ENCODE measurements at places on chromosomes 3 and 15.

DNA sequence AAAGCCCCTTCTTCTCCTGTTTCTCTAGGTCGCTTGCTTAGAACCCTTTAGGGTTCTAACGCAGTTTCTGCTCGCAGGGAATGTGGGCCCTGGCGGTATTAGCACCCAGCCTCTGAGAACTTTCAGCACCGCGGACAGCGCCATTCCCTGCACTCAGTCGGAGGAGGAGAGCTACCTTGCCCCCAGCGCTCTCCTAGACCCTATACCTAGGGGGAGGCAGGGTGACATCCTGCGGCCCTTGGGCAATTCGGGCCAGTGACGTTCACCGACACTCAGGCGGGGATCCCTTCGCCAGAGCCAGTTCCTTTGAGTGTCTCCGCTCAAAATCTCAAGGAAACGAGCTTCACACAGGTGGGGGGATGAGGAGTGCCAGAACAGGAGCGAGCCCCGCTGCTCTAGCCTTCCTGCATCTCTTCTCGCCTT is 1.3 kb downstream of the SLC7A14 start:
- DNase-seq: peak; percentile 71

DNA sequence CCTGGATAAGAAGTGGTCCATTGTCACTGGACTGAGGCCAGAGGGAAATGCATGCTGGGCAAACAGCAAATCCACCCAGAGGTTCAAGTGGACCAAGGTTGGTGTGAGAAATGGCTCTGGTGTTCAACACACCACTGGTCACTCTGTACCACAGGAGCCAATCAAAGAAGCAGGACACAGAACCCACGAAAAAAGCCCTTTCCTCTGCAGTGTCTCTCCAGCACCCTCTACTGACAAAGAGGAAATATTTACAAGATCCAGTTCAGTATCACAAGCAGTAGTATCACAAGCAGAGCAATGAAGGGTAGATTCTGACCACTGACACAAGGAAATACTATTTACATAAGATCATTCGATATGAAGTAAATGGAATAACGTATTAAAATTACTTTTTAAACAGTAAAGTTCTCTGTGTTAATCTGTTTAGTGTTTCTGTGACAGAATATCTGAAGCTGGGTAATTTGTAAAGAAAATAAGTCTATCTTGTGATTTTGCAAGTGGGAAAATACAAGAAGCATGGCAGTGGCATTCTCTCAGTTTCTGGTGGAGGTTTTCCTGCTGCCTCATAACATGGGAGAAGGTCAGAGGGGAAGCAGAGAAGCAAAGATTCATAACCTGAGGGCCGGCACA is 390.7 kb downstream of the EFHB start:
- no peak for DNase-seq

- DNase-seq: no peak
Measured at GRCh38 chr3:178901204-178901603, 170.4 kb downstream of the ZMAT3 start.

DNA sequence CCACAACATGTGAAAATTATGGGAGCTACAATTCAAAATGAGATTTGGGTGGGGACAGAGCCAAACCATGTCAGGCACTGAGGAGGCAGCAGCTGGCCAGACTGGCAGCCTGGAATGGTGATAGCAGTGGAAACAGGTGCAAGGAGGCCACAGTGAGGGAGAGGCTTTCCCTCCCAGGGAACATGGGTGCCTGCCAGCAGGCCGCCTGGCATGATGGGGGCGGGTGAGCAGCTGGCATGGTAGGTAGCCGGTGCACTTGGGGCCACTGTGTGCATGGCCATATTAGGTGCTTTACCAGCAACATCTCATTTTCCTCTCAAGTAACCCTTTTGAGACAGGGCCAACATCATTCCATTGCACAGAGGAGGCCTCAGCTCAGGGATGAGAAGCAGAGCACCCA is 18.3 kb upstream of the MRPS22 start:
- no peak for DNase-seq

DNA sequence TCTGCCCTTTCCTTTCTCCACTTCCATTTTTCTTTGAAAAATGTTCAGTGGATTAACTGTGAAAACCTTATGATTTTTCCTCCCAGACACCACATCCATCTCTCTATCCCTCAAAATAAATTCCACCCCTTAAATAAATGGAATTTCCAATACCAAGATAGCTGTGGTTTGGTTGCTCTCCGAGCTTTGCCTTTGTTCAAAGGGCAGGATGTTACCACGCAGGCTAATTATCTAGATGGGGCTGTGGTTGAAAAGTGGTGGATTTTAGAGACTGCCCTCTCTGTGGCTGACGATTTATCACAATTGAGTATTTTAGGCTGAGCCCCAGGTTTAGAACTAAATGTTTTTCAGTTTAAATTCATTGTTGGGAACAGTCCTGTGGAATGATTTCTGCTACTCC is 36.9 kb upstream of the CMSS1 start:
- DNase-seq: no peak

DNA sequence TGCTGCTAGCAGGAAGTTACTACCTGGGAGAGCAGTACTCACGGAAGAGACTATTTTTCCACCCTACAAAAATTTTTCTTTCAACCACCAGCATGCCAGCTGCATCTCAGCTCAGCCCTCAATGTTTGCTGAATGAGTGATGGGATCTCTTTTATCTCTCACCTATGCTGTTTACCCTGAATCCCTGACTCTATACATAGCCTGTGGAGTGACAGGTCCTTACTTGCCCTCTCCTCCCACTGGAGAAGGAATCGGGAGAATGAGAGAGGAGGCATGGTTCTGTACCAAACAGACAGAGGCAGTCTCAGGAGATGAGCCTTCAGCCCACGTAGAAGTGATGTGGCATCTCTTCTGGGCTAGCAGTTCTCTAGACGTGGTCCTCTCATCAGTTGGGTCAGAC is 6.7 kb upstream of the DGKG start:
- DNase-seq: no peak

DNA sequence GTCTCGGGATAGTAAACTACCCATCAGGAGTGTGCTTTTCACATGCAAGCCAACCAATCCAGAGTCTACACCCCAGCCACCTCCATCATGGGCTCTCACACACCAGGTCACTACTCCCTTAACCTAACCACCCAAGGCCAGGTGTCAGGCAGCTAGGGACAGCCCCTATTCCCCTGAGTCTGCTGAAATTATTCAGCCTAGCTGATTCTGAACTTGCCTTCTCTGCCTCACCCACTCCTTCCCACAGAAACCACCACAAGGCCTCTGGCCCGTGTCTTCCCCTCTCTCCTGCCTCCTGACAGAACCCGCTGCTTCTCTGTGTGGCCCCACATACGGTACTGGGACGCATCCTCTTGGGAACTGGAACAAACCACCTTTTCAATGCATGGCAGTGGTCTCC is 82.1 kb downstream of the PCSK6 start:
- no peak for DNase-seq

DNA sequence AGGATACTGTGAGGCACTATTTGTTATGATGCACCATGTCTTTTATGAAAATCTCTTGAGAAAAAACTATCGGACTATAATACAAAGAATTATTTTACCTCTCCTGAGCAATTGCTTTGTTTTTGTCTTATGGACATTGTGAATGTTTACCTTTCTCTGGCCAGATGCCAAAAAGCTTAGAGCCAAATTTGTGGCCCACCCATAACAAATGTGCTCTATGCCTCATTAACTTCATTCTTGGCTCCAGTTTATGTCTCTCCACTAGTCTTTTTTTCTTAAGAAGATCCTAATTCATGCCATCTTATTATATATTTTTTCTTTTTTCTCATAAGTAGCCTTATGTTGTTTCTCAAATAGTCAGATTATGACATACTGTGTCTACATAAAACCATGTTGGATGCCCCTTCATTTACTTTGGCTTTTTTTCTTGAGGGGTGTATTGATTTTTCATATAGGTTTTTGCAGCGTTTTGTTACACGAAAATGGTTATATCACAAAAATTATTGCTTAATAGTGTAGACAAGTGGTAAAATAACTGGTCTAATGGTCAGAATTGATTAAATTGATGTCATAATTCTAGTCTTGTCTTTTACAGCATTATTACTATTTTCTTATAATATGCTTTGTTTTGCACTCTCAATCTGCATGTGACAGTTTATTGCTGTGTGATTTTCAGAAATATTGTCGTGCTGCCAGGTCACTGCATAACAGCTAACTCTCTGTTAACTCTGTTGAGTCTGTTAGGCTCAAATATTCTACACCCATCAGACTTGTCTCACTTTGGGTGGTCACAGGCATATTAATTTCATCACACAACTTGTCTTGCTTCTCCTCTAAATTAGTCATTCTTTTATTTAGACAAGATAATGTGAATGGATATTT is 18.2 kb downstream of the SENP8 start:
- DNase-seq: no peak

DNA sequence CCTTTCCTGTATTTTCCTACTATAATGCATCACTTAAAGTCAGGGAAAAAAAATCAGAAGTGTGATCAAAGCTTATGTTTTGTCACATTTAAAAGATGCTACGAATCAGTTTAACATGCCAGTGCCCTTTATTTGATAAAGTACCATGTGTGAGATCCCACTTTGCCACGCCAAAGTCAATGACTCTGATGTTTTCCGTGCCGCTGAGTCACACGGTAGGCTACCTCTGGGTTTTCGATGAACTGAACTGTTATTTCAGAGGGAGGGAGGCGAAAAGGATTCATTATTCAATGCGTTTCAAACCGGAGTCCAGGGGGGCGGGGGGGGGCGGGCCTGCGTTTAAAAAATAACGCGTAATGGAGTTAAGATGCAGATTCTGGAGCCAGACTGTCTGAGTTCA is 203.0 kb downstream of the ABHD5 start:
- no peak for DNase-seq

- DNase-seq: no peak
Measured at GRCh38 chr3:76383781-76384180, 598.4 kb upstream of the ZNF717 start.

DNA sequence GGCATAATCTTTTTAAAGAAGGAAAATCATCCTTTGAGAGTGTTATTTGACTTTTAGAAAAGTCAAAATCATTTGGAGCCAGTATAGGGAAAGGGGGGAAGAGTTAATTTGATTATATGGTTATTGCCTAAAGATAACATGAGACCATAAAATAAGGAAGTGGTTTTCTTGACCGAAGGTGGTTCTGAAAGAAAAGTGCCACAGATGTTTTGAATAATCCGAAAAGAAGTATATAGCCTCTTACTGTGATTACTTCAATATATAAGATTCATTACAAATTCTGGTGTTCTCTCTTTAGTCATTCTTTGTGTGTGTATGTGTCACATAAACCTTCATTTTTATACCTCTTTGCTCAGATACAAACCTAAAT is 1.1 kb downstream of the DNAJB11 start:
- no peak for DNase-seq

DNA sequence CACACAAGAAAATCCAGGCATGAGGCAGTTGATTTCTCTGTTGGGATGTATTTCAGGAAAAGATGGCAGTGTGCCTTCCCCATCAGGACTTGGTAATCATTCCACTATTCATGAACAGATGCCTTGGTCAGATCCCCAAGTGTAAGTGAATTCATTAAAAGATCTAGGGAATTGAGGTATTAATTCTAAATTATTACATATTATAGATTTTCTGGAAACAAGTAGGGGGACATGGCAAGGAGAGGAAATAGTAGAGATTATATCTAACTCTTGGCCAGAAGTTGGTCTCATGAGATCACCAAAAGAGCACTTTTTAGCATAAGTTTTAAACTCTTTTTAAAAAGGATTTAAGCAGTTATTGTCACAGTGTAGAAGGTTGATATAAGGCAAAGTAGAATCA is 74.4 kb upstream of the MDFIC2 start:
- no peak for DNase-seq

GRCh38 chr3:111373861-111374260 is 168.1 kb upstream of the CD96 start:
- DNase-seq: no peak

GRCh38 chr3:41320953-41321641 is 121.8 kb downstream of the CTNNB1 start:
- DNase-seq: no peak

- DNase-seq: no peak
Measured at GRCh38 chr15:83078712-83079111, 11.7 kb upstream of the BTBD1 start.
